ENCODE measurements at places on chromosomes 11 and 22. TPM values are rescaled to one million over a fixed set of nuclear protein-coding genes. Genes with fewer than 3 reads are reported as not detected.

- no peak for DNase-seq
These were observed 21.8 kb downstream of the TSPAN18 start for GRCh38 chr11:44748606-44749005.

GUCY1A2 gene
- 0.94 TPM for total RNA-seq

TRIM48 gene
- total RNA-seq, result not detected

APOL4 gene
- 4.8 TPM for total RNA-seq

- peak; percentile 28 for DNase-seq
These were observed 12.2 kb downstream of the DGCR2 start for GRCh38 chr22:19110064-19110458.

GRCh38 chr11:126403658-126404057 lies 48.2 kb downstream of the ST3GAL4 start:
- DNase-seq, result no peak

SYCE3 gene
- 0.19 TPM for total RNA-seq

PKDREJ gene
- not detected for total RNA-seq

CSTPP1 gene
- 15.8 TPM for total RNA-seq

- no peak for DNase-seq
These were observed 1.7 kb upstream of the PLAAT2 start for GRCh38 chr11:63564784-63565350.

GRCh38 chr11:14089690-14090462 lies 127.4 kb downstream of the SPON1 start:
- DNase-seq, result no peak
